ENCODE measurements at places on chromosomes 6 and 20.
A peak's percentile ranks its signal among the peaks of the same experiment; 100 is the strongest.

DNA sequence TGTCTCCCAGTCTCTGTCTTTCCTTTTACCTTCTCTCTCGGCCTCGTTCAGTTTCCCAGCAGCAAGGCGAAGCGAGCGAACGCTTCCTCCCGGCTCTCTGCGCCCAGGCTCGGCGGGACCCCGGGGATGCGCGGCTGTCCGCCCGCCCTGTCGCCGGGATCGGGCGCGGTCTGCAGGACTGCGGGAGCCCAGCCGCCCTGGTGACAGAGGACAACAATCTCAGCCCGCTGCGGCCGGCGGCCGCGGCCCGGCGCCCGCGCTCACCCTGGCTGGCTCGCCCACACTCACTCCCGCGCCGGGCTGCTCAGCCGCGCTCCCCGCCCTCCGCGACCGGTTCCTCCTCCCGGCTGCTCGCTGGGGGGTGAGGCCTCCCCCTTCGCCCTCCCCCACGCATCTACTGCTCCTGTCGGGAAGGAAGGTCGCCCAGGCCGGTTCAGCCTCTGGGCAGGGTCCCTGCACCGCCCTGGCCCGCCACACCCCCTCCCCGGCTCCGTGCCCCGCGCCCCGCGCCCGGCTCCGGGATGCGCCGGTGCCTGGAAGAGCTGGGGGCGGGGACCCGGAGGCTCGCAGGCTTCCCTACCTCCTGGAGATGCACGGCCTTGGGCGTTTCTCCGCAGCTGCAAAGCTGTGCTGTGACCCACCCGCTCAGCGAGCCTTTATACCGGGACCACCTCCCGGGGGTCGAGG is 410 bp downstream of the SYNE1 start:
- DNase-seq = peak; percentile 57

DNA sequence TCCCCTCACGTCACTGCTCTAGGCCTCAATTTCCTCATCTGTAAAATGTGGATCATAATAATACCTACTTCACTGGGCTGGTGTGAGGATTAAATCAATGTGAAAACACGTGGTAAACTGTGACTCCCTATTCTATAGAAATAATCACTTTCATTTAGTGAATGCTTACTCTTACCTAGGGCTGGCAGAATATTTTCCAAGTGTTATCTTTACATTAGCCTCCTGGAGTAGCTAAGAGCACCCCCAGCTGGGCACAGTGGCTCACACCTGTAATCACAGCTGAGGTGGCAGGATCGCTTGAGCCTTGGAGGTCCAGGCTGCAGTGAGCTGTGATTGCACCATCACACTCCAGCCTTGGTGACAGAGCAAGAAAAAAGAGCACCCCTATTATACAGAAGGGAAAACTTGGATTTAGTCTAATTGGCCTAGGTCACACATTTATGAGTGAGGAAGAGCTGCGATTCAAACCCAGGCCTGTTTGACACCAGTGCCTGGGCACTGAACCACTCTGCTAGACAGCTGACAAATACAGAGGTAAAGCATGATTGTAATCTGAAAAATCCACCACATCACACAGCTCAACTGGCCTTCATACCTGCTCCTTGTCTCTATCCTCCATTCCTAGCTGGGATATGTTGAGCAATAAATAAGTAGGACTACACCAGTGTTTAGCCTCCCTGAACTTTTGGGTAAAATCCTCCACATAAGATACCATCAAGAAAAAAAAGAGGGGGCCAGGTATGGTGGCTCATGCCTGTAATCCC is 1.4 kb upstream of the SNTA1 start:
- DNase-seq = no peak

DNA sequence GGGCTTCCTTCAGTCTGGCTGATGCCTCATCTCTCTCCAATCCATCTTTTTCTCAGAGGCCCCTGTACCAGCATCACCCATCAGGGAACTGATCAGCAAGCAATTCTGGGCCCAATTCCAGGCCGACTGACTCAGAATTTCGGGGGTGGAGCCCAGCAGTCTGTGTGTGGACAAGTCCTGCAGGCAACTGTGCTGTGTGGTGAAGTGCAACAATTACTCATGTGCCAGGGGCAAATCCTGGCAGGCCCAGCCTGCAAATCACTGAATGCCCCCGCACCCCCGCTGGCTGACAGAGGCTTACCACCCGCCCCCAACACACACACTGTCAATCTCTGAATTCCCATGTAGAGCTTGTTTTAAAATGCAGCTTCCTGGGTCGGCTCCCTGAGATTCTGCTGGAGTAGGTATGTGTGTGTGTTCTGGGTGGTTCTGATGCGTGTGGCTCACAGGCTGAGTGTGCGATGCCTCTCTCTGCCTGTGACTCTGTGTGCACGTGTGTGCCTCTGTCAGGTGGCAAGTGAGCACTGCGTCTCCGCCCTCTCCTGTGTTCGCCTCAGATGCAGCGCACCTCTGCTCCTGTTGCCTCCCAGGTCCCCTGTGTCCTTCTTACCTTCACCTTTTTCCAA is 45.4 kb downstream of the SSR1 start:
- peak; percentile 63 for DNase-seq

- DNase-seq = no peak
Observed at GRCh38 chr20:14449323-14449722, 111.9 kb upstream of the FLRT3 start.

- DNase-seq = no peak
Observed at GRCh38 chr6:33851959-33852358, 48.2 kb upstream of the MLN start.

DNA sequence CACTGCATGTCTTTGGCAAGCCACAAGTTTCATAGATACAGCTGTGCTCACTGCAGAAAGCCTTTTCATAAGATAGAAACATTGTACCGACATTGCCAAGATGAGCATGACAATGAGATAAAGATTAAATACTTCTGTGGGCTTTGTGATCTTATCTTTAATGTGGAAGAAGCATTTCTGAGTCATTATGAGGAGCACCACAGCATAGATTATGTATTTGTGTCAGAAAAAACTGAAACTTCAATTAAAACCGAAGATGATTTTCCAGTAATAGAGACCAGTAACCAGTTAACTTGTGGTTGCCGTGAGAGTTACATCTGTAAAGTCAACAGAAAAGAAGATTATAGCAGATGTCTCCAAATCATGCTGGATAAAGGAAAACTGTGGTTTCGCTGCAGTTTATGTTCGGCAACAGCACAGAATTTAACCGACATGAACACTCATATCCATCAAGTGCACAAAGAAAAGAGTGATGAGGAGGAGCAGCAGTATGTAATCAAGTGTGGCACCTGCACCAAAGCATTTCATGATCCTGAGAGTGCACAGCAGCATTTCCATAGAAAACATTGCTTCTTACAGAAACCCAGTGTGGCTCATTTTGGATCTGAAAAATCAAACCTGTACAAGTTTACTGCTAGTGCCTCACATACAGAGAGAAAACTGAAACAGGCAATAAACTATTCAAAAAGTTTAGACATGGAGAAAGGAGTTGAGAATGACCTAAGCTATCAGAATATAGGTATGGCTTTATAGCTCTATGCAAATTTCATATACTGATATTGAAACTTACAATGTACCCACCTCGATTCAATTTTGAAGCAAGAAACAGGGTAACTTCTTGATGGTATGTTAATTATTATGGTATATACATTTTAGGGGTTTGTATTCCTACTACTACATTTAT is 23.9 kb upstream of the BAG2 start:
- DNase-seq = no peak

DNA sequence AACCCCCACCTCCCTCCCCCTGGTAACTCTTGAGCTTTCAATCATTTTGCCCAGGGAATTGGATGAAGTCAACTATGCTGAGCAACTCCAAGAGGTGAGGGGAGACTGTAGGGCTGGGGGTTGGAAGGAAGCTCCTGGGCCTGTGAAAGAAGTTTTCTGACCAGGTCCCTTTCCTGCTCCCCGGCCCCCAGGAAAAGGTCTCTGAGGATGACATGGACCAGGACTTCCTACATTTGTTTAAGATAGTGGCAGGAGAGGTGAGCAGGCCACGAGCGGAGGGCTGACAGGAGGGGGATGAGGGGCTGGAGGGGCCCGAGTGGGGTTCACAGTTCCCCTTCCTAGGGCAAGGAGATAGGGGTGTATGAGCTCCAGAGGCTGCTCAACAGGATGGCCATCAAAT is 21.8 kb downstream of the CAPN11 start:
- no peak for DNase-seq

DNA sequence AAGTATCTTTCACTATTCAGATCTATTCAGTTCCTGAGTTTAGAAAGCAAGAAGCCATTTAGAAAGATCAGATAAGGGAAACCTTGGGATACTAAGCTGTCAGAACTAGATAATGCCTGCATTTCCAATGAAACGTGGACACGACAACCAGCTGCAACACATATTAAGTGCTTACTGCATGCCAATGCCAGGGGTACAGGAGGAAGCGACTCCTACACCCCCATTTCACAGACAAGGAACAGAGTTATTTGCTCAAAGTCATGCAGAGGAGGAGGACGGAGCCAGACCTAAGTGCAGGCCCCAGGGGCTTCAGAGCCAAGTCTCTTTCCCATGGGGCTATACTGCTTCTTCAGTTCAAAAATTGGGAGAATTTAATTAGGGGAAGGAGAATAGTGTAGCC is 62.4 kb downstream of the PREX1 start:
- no peak for DNase-seq

DNA sequence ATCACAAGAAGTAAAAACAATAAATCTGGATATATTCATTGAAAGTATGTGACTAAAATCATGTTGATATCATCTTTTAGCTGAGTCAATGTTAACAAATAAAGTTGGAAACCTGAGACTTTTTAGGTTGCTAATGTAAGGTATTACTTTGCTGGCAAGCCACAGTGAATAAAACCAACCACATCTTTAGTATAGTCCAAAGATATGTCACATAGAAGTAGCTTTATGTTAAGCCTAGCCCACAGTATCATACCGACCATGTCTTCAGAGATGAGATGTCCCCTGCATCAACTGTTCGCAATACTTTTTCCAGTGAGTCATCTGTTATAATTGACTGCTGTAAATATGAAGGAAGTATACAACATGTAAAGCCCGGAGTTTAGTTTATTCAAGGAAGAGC is 107.6 kb upstream of the MCHR2 start:
- no peak for DNase-seq

- peak; percentile 23 for DNase-seq
Observed at GRCh38 chr20:40173872-40174271, 515.2 kb downstream of the MAFB start.

DNA sequence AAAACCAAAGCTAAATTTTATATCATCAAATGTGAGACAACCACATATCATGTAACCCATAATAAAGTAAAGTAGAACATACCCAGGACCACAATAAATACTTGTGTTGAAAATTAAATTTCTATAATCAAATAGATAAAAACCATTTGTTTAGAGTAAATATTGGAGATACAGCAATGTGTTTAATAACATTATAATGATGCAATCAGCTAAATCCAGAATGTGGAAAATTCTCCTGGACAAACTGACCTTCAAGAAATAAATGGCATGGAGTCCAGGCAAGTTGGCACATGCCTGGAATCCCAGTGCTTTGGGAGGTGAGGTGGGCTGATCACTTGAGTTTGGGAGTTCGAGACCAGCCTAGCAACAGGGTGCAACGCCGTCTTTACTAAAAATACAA is 84.0 kb downstream of the GPX5 start:
- no peak for DNase-seq

DNA sequence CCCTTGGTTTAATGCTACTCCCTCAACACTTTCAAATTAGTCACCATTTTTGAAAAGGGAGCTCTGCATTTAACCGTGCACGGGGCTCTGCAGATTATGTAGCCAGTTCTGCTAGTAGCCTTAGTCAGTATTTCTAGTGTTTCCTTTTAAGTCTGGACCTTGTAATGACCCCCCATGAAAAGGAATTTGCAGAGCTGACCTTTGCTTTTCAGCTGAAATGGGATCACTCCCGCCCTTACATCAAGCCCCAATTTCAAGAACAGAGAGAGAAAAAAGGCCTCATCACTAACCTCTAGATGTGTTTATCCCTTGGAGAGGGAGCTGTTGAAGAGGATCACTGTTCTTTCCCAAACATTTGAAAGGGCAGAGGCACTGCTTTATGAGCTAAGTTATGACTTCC is 490.7 kb upstream of the BTBD3 start:
- DNase-seq = no peak

GRCh38 chr6:47375426-47375825 is 65.7 kb upstream of the TNFRSF21 start:
- DNase-seq = no peak

- no peak for DNase-seq
Observed at GRCh38 chr6:167311286-167311685, 13.6 kb upstream of the TTLL2 start.

DNA sequence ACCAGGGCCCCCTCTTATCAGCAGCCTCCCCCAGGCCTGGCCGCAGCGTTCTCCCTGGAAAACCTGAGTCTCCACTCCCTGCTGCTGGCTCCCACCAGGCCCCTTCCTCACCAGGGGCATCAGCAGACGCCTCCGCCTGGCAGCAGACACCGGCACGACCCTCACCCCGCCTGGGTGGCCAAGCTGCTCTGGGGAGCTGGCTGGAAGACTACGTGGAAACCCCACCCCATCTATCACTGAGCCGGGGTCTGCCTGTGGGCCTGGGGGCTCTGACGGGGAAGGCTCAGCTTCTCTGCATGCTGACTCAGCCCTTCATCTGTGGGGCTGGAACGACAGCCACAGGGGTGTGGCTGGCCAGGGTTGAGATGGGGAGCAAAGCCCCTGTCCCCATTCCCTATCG is 19.1 kb upstream of the RBBP8NL start:
- DNase-seq = no peak

DNA sequence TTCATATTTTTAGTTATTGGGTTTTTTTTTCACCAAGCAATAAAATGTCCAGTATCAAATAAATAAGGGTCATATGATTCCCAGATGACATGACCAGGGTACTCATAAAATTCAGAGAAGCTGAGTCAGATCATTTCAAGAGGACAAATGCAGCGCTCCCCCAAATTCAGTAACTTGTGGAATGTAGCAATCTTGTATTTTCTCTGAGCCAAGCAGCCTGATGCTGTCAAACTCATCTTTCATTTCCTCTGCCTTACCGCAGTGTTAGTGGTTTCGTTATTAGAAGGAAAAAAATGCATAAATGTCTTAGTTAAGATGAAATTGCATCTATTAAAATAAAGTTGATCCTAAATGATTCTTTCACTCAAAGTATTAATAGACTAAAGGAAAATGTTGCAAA is 57.8 kb upstream of the EDN1 start:
- no peak for DNase-seq

DNA sequence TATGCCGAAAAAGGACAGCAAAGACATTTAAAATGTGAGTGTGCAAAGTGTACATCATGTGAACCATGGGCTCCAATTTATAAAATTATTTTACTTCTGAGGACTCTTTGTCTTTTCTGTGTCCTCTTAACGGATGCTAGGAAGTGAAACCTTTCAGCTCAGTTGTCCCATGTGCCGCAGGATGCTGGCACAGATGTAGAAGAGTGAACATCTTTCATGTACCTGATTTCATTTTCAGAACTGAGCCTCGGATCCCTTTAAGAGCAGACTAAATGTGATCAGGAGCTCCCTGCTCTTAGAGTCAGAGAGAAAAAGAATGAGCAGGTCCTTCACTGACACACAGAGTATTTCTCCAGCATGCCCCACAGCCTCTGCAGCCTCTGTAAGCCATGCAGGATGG is 27.6 kb upstream of the FUCA2 start:
- no peak for DNase-seq

DNA sequence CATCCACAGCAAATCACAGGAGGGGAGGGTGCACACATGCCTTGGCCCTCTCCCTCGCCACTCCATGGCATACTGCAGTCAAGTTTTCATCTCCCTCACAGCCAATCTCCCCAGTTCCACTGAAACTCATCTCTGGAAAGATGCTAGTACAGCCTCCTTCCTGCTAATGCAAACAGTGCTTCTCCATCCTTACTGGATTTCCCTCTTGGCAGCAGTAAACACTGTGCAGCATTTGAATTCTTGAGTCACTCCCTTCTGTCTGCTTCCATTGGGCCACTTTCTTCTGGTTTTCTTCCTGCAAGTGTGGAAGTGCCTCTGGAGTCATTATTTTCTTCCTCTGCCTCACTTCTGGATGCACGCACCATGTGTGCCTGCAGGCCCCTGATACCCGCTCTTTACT is 460.3 kb downstream of the QKI start:
- DNase-seq = no peak
